Fibroblast of skin of abdomen (primary cell): ENCODE measurements at places on chromosomes 1 and 21.

GRCh38 chr1:172887162-172887561 is 163.6 kb downstream of the TNFSF18 start:
- DNase-seq = no peak

DNA sequence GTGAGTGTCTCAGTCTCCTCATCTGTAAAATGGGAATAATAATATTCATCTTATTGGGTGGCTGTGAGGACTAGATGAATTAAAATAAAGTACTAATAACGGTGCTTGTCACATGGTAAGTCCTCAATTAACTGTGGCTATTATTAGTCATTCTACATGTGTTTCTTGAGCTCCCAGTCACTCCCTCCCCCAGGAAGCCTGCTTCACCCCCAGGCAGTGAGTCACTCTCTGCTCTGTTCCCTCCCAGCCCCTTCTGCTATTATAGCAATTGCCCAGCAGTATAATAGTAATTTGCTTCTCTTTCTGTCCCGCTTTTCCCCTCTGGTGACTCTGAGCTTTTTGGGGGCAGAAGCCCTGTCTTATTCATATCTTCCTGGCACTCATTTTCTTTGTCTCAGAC is 102.0 kb downstream of the BEND5 start:
- DNase-seq = peak; percentile 81

GRCh38 chr1:33683913-33684312 is 180.0 kb upstream of the HMGB4 start:
- DNase-seq = peak; percentile 16

- no peak for DNase-seq
Measured at GRCh38 chr21:19198801-19199200, 795.2 kb upstream of the TMPRSS15 start.

DNA sequence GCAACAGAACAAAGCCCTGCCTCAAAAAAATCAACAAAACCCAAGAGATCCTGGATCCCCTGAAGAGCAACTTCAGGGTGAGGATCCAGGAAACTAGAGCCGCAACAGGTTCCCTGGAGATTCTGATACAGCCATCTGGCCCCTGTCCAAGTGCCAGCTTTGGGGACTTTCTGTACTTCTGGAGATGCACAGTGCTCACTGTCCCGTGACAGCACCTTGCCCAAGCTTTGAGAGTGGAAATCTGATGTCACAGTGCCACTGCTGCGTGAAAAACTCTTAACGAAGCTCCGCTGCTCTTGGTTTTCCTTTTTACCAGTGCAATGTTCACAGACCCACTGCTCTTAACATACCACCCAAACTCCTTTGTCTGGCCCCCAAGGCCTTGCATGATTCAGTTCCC is 26.3 kb downstream of the STK40 start:
- DNase-seq = no peak

DNA sequence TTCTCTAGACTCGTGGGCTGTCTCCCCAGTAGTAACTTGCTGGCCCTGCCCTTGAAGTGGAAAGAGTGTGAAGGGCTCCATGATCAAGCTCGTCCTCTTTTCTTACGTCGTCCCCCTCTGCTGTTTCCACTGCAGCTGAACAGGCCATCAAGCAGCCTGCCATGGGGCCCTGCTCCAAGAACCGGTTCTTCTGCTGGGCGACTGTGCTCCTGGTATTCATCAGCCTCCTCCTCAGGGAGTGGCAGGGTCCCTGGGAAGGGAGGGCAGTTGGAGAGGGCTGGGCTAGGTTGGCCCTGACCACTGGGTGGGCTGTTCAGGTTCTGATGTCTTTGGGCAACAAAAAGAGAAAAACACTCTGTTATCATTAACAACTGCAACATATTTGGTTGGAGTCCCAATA is 151.5 kb downstream of the FCRL5 start:
- DNase-seq = no peak

- no peak for DNase-seq
Measured at GRCh38 chr1:66693856-66694255, 58.4 kb upstream of the DYNLT5 start.

GRCh38 chr21:28712411-28712810 is 280.3 kb downstream of the LTN1 start:
- no peak for DNase-seq

GRCh38 chr1:32887623-32888022 is 1.3 kb downstream of the HPCA start:
- DNase-seq = no peak

GRCh38 chr1:47444562-47445465 is 7.0 kb downstream of the FOXD2 start:
- no peak for DNase-seq

DNA sequence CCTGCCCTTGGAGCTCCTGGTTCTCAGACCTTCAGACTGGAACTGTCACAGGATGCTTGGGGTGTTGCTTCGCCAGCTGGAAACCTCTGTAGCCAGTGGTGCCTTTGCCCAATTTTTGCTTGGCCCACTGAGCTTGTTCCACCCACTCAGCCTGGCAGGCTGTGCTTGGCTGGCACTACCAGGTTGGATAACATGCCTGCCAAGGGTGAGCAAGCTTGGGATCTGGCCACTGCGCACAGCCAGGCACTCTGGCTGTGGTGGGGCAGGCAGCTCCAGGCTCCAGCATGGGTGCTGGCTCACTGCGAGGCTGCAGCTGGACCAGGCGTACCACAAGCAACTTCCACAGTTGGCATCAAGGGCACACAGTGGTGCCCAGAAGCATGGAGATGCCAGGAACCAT is 967.8 kb upstream of the NCAM2 start:
- no peak for DNase-seq

GRCh38 chr1:96016219-96016618 is 705.4 kb upstream of the PTBP2 start:
- no peak for DNase-seq

DNA sequence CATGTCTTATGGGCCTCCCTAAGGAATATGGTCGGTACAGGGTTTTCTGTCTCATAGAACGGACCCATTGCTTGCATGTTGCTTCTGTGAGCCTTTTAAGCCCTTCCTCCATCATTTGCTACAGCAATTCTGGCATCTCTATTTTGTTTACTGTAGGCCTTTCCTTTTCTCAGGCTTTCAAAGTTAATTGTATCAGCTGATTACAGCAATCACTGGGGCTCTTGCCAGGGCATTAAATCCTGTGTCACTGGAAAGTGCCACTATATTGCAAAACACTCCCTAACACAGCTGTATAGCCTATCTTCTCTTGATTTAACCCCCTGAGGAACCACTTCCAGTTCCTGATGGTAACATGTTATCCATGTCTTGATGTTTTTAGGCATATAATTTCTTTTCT is 156.5 kb downstream of the PDE4B start:
- DNase-seq = no peak

DNA sequence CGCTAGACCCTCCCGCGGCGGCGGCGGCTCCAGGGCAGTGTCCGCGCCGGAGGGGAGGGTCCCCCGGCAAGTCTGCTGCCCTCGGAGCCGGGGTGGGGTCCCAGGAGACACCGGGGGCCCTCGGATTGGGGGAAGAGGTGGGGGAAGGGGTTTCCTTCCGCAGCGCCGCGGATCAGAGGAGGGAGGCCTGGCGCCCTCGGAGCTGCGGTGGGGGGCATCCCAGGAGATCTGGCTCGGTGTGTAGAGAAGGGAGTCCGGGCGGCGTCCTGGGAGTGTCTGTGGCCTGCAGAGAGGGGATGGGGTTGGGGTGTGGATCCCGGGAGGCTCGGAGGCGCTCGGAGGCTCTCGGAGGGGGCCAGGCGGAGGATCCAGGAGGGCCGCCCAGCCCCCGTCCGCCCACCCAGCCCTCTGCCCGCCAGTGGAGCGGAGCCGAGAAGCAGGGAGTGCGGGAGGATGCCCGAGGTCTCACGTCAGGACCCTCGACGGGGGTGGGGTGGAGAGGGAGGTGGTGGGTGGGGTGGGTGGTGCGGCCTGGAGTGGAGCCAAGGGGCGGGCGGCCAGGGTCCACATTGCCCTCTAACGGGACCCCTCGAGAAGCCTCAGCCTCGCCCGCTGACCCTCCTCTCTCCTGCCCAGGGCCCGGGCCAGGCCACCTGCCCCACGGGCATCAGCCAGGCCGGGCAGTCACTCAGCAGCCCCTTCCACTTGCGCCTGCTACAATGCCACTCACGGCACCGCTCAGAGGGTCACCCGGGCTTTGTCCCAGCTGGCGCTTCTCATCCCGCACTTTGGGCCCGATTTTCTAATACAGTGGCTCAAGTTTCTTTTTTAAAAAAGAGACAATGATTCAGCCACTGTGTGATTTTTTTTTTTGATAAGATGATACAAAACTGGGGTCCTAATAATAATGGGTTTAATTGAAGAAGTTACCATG is 60.2 kb upstream of the ARHGEF16 start:
- no peak for DNase-seq

DNA sequence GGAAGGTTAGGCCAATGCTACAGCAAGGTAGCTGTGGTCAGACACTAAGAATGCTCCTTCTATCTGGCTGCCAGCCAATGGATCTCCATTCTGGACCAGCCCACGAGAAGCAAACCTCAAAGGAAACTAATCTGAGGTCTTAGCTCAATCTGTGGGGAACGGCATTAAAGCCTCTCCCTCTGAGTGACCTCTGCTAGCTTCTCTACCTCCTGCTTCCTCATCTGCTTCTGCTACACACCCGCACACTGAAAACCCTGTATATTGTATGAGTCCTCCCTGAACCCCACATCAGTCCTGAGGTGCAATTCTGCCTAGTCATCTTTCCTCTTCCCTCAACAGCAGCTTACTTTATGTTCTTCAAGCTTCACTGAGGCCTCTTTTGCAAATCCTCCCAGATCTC is 6.9 kb upstream of the GALE start:
- no peak for DNase-seq

DNA sequence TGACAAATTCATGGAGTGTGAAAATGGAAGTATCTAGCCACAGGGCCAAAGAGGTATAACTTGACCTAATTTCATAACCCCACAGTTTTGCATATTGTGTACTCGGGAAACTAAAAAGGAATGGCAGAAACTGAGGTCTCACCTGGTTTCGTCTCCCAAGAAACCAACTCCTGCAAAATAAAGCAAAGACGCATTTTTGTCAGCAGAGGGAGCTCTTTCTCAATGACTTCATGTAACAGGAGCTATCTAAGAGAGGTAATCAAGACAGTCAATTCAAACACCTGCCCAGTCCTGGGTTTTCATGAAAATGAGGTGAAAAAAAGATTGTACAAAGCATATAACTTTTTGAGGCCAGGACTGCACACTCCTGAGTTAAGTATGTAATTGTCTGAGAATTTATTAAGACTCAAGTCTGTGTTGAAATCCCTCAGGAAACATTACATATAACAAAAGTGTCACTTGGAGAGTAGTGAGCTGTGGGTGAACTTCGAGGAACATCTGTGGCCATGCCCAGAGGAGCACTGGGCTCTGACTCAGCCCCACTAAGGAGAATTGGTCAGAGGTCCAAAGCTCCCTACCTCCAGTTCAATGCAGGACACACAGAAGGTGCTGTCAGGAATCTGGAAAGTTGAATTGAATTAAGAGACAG is 17.6 kb downstream of the FCRL4 start:
- DNase-seq = peak; percentile 50

- no peak for DNase-seq
Measured at GRCh38 chr1:88730132-88730675, 46.1 kb downstream of the PKN2 start.

DNA sequence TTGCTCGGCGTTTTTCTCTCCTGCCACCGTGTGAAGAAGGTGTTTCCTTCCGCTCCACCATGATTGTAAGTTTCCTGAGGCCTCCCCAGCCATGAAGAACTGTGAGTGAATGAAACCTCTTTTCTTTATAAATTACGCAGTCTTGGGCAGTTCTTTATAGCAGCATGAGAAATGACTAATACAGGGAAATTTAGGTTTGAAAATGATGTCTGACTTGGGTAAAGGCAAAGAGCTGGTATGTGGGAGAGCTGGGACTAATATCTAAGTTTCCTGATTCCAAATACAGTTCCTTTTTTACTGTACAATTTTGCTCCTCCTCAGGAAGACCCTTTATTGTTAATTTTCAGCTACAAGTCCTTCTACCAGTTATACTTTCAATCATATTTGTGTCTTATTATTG is 16.7 kb upstream of the ADAMTS5 start:
- no peak for DNase-seq

GRCh38 chr1:40673452-40673851 is 8.0 kb upstream of the RIMS3 start:
- DNase-seq = no peak

GRCh38 chr1:233928123-233928522 is 23.6 kb downstream of the SLC35F3 start:
- no peak for DNase-seq

- peak; percentile 38 for DNase-seq
Measured at GRCh38 chr1:173258479-173259264, 51.5 kb upstream of the TNFSF4 start.

DNA sequence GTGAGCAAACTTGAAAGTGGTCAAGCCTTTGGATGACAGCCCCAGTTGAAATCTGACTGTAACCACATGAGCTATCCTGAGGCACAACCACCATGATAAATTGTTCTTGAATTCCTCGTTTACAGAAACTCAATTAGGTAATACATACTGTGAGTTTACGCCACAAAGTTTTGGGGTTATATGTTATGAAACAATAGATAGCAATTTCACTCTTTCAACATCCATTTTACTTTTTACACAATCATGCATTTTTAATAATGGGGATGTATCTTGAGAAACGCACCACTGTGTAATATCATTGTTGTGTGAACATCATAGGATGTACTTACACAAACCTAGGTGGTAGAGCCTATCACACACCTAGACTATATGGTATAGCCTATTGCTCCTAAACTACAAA is 35.4 kb downstream of the OR2C3 start:
- no peak for DNase-seq

GRCh38 chr1:198492872-198493271 is 47.6 kb downstream of the ATP6V1G3 start:
- peak; percentile 98 for DNase-seq

DNA sequence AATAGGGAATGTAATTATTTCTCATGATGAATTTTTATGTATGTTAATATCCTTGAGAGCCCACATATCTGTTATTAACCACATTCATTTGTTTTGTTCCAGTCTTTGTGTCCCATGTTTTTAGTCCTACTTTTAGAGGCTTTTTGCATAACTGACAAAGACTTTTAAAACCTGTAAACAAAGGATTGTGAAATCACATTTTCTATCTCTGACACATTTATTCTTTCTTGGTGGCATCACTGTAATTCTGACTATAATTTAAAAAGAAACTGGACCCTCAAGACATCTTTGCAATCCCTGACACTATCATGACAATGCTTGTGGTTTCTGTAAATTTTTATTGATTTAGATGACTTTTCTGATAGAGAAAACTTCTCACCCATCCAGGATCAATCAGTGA is 313.1 kb downstream of the SIPA1L2 start:
- DNase-seq = no peak

DNA sequence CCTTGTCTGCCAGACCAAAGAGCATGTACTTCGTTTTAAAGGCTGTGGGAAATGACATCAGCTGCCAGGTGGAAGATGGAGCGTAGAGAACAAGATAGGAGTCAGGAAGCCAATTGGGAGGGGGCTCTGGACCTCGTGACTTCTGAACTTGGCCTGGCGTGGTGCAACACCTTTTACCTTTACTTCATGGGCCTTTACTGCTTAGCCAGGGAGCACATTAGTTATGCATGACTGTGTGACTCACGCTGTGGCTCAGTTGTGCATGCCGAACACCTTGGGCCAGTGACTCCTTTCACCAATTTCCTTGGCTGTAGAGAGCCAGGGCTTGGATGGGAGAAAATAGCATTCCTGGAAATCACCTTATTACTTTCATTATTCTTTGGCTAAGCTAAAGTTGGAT is 7.2 kb downstream of the XCL1 start:
- DNase-seq = no peak
